ENCODE measurements at places on chromosomes 3 and 15.

DNA sequence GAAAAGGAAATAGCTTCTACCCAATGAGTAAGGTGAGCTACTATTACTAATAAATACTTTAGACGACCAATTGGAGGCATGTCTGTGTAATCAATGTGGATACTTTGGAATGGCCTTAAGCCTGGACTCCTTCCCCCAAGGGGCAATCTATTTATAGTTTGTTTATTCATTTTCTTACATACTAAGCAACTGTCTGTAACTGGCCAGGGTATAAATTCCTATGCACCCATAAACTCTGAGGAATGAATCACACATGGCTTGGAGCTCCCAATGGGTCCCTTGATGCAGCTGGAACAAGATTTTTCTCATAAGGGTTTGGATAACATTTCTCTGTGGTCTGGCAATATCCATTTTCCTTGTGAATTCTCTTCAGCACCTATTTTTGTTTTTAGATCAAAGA, 506.8 kb downstream of the EDEM1 start:
- no peak overlapping the region for H3K4me3 ChIP-seq
- H3K36me3 ChIP-seq, result no peaks in the 10 kb centered on the region
- DNase-seq, result no peak

- DNase-seq, result no peak
- H3K27ac ChIP-seq, result no peak overlapping the region
- no peak overlapping the region for H3K4me3 ChIP-seq
- no peaks in the 10 kb centered on the region for H3K4me1 ChIP-seq
- H3K36me3 ChIP-seq, result no peaks in the 10 kb centered on the region
These were observed 334.0 kb upstream of the MCTP2 start for GRCh38 chr15:93897377-93897776.

GRCh38 chr15:86837294-86838061, 757.8 kb downstream of the AGBL1 start:
- H3K4me1 ChIP-seq, result no peaks in the 10 kb centered on the region
- no peaks in the 10 kb centered on the region for H3K27me3 ChIP-seq
- no peaks in the 10 kb centered on the region for H3K36me3 ChIP-seq
- no peak overlapping the region for H3K27ac ChIP-seq

DNA sequence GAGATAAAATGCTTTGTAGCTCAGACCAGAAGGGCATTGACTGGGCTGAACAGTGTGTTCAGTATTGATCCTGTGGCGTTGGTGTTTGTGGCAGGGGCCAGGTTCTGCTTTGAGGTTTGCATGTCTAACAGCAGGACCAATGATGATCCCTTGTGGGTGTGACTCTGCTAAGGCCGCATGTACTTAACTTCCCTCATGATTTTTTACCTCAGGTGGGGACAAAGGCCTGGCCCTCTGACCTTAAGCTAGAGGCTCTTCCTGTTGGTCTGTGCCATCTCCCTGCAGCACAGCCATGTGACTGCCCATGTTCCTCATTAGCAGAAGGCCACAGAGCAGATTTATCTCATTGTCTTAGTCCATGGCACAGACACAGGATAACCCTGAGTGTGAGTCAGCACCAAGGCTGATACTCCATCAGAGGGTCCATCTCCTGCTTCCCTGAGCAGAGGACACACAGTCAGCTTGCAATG, 34.3 kb upstream of the BSN start:
- no peak overlapping the region for H3K4me3 ChIP-seq
- no peaks in the 10 kb centered on the region for H3K27me3 ChIP-seq
- DNase-seq, result no peak
- no peaks in the 10 kb centered on the region for H3K4me1 ChIP-seq
- no peaks in the 10 kb centered on the region for H3K36me3 ChIP-seq

- DNase-seq, result no peak
- H3K27me3 ChIP-seq, result no peaks in the 10 kb centered on the region
- no peak overlapping the region for H3K4me3 ChIP-seq
- no peak overlapping the region for H3K27ac ChIP-seq
- no peaks in the 10 kb centered on the region for H3K36me3 ChIP-seq
These were observed 140.8 kb downstream of the UNC13C start for GRCh38 chr15:54119051-54119450.

GRCh38 chr3:127483902-127484591, 106.5 kb downstream of the TPRA1 start:
- H3K36me3 ChIP-seq, result no peaks in the 10 kb centered on the region
- no peak overlapping the region for H3K27ac ChIP-seq
- H3K4me3 ChIP-seq, result no peak overlapping the region
- H3K27me3 ChIP-seq, result no peaks in the 10 kb centered on the region

DNA sequence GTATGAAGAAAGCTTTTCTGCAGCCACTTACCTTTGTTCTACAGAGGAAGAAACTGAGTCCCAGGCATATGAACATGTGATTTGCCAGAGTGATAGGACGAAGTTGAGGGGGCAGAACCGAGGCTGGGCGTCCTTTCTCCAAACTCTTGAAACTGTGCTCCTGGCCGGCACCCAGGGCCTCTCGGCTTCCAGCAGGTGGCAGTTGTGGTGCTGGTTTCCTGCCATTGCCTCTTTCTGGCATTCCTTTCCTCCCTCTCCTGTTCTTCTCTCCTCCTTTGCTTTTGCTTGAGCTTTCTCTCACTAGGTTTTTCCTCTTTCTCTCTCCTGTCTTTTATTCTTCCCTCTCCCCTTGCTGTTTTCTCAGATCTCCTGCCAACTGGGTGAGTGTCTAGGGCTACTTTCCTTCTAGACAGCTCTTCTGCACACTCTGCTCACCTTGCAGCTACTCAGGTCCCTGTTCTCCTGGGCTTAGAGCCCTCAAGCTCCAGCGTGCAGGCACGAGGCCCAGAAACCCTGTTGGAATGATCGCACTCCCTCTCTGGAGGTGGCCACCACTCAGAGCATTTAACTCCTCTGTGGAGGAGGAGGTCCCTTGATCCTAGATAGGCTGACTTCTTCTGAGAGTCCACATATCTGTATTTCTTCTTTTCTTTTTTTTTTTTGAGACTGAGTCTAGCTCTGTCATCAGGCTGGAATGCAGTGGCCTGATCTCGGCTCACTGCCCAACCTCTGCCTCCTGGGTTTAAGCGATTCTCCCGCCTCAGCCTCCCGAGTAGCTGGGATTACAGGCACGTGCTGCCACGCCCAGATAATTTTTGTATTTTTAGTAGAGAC, 26.2 kb downstream of the TRAK1 start:
- H3K27ac ChIP-seq, result peak overlapping the region; percentile 81
- H3K36me3 ChIP-seq, result no peaks in the 10 kb centered on the region
- H3K27me3 ChIP-seq, result no peaks in the 10 kb centered on the region
- H3K4me3 ChIP-seq, result no peak overlapping the region

- H3K27me3 ChIP-seq, result no peaks in the 10 kb centered on the region
- no peak overlapping the region for H3K27ac ChIP-seq
- no peak for DNase-seq
- H3K4me3 ChIP-seq, result no peak overlapping the region
These were observed 8.3 kb upstream of the PLCH1 start for GRCh38 chr3:155753038-155753639.

GRCh38 chr3:190097617-190098016, 23.1 kb downstream of the P3H2 start:
- no peaks in the 10 kb centered on the region for H3K4me1 ChIP-seq
- DNase-seq, result no peak
- H3K27me3 ChIP-seq, result no peaks in the 10 kb centered on the region
- no peak overlapping the region for H3K4me3 ChIP-seq
- H3K27ac ChIP-seq, result no peak overlapping the region
- H3K36me3 ChIP-seq, result no peaks in the 10 kb centered on the region

Data from breast epithelium (tissue), 4 donors.